MG63 (cell line): ENCODE measurements at places on chromosomes 4 and X. TPM values are rescaled to one million over a fixed set of nuclear protein-coding genes. Genes with fewer than 3 reads are reported as not detected.

DNA sequence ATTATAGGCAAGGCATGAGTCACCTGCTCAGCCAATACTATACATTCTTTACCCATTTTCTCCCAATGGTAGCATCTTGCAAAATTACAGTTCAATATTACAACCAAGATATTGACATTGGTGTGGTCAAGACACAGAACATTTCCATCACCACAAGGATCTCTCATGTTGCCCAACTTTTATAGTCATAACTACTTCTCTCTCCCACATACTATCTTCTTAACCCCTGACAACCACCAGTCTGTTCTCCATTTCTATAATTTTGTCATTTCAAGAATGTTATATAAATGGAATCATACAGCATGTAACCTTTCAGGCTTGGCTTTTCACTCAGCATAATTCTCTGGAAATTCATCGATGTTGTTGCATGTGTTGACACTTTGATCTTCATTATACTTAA is 144.9 kb downstream of the ENOX2 start:
- no peak for DNase-seq

- DNase-seq = no peak
Measured at GRCh38 chrX:16476692-16477091, 173.3 kb upstream of the S100G start.

- no peak for DNase-seq
Measured at GRCh38 chr4:140846736-140847135, 90.6 kb upstream of the TBC1D9 start.

PRRG3 gene
- not detected in 2 replicates for total RNA-seq

- no peak for DNase-seq
Measured at GRCh38 chr4:67699603-67700002, 1.4 kb downstream of the UBA6 start.

- DNase-seq = peak; percentile 31
Measured at GRCh38 chr4:15963001-15963451, at the start of gene FGFBP2. Gene FGFBP2 (minus strand): TSS chr4:15963175. CDS start chr4:15963129, 46 bp downstream.

GPAT3 gene
- 0.16 TPM in 1 of 2 replicates, not detected in the other for total RNA-seq

GRCh38 chr4:144985531-144985930 is 112.5 kb downstream of the ANAPC10 start:
- DNase-seq = no peak

DNA sequence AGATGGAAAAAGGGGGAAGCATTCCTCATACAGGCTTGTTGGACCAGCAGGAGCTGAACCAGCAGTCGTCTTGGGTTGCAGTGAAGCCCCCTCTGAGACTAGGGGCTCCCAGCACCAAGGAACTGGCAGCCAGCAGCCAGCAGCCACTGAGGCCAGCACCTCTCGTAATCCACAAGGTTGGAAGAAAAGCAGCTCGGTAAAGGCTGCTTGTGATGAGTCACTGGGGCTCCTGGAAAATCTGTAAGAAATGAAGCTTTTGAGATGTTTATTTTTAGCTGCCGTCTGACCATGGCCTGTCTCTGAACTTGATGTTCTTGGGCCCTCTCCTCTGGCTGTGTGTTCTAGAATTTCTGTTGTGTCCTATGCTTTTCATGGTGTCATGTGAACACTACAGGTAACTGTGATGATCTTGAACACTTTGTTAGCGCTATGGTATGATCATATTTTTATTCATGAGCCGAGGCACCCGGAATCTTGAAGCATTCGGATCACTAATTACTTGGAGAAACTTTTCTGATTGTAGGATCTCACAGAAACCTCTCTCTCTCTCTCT is 18.6 kb downstream of the CLCN4 start:
- DNase-seq = peak; percentile 27

DNA sequence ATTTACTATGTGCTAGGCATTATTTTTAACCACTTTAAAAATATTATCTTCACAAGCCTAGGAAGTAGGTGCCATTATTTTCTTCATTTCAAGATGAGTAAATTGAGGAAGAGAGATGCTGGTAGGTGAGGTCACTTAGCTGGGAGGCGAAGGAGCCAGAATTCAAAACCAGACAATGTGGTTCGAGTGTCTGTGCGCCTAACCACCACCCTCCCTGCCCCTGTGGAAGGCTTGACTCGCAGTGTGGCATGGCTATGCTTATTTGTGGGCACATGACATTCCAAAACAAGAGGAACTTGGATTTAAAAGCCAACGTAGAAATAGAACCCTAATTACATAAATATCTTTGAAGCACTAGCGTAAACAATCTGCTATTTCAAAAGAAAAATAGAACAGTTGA is 226.6 kb upstream of the PITX2 start:
- no peak for DNase-seq

- DNase-seq = peak; percentile 78
Measured at GRCh38 chrX:154596290-154596929, 11.5 kb downstream of the CTAG1A start.

DNA sequence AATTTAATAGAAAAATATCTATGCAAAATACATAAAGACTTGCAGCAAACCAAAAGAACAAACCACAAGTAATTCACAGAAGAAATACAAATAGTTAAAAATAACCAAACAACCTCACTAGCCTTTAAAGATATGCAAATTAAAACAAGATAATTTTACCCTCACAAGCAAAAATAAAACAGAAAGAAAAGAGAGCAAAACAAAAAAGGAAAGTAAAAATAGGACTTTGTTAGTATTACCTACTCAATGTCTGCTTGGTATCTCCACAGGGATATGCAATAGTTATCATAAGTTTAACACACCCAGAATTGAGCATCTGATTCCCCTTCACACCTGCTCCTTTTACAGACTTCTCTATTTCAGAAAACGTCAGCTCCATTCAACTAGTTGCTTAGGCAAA is 737.5 kb upstream of the MAGEB2 start:
- no peak for DNase-seq

EDA2R gene
- total RNA-seq = 0.59 and 2.8 TPM in 2 replicates

AMOT gene
- 0.79 and 2.7 TPM in 2 replicates for total RNA-seq

- no peak for DNase-seq
Measured at GRCh38 chr4:18917689-18918088, 896.1 kb upstream of the LCORL start.

OTC gene
- total RNA-seq = not detected in 2 replicates

DNA sequence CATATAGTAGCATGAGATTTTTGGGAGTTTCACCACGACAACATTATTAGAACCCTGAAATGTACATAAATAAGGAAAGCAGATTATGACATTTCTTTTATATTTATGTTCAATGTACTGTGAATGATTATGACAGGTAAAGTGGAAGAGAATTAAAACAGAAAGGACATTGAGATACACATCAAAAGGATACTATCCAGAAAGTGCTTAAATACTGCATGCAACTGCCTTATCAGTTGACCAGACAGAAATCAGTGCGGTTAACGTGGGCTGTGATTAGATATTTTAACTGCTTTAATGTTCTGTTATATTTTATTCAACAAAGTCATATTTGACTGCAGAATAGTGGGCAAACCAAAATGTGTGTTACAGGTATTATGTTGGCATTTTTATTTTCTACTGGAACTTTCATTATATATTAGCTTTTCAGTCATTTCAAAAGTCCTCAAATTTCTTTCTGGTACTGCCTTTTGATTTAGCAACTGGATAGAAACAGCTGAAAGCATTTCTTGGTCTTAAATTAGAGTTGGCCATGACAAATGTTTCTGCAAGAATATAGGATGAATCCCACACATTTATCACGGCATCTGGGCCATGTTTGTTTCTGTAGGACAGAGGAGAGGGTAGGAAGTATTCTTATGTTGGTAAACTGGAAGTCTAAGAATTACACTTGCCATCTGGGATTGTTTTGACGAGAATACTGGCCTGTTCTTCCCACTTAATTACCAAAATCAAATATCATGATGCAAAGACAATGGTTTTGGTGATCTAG is 255.2 kb downstream of the SLC39A8 start:
- DNase-seq = no peak

ABCG2 gene
- total RNA-seq = 1.8 and 2.2 TPM in 2 replicates
